ENCODE measurements at places on chromosomes 11 and 22. TPM values are rescaled to one million over a fixed set of nuclear protein-coding genes. Genes with fewer than 3 reads are reported as not detected.

The TMPRSS5 gene
- not detected for total RNA-seq

The LRRN4CL gene
- not detected for total RNA-seq

The RAB36 gene
- not detected for total RNA-seq

The A4GALT gene
- 0.10 TPM for total RNA-seq

The SLC15A3 gene
- 77.6 TPM for total RNA-seq

The NOX4 gene
- not detected for total RNA-seq

The DEFB131B gene
- not detected for total RNA-seq

The SLC17A6 gene
- not detected for total RNA-seq

The OR10G4 gene
- total RNA-seq, result not detected

The OR4C6 gene
- 0.21 TPM for total RNA-seq

The IGF2 gene
- not detected for total RNA-seq

The IFITM10 gene
- total RNA-seq, result 4.8 TPM

The LRFN4 gene
- 2.1 TPM for total RNA-seq

The INS gene
- total RNA-seq, result not detected

The DLG2 gene
- 1.6 TPM for total RNA-seq

The OR51I1 gene
- total RNA-seq, result not detected

The OR8A1 gene
- not detected for total RNA-seq

All from mononuclear cell (primary cell).